ENCODE measurements at places on chromosomes 3 and 15.

DNA sequence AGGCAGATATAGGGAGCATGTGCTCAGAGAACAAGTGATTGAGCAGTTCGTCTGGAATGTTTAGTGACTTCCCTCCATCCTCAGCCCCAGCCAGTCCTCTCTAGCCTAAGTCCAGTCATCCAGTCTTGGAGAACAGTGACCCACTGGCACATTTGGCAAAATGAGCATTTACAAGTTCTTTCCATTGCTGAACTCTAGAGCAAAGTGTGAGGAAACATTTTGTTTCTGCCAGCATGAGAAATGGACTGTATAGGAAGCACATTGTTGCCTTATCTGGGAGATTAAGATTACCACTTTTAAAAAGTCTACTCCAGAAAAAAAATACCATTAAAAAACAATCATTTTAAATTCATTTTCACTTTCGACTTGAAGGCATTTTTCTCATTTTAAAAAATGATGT, 353.6 kb downstream of the SHQ1 start:
- DNase-seq: no peak

DNA sequence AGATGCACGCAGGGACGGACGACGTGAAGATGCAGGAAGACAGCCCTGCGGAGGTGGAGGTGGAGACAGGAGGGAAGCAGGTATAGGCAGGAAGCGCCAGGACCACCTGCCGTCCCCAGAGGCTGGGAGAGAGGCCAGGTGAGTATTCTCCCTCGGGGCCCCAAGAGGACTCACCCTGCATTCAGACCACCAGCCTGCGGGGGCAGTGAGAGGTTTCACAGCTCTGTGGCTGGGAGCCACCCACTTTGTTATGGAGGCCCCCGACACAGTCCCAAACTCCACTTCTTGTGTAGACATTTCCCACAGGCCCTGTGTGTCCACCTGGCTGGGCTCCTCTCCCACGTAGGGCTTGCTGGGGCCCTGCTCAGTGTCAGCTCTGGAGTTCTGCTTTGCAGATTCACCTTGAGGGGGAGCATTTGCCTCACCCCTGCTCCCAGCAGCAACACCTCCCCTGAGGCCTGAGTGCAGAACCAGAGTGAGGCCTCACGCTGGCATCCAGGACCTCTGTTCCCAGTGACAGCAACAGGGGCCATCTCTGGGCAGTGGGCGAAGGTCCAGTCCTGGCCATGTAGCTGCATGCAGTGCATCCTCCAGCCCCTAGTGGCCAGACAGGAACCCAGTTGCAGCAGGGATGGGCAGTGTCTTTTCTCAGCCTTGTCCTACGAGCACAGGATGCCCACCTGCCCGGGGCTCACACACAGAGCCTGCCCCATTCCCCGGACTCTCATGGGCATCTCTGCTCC, 119.4 kb upstream of the IQSEC1 start:
- DNase-seq: no peak

GRCh38 chr3:57688291-57688690, 4.6 kb downstream of the DENND6A start:
- DNase-seq: no peak

DNA sequence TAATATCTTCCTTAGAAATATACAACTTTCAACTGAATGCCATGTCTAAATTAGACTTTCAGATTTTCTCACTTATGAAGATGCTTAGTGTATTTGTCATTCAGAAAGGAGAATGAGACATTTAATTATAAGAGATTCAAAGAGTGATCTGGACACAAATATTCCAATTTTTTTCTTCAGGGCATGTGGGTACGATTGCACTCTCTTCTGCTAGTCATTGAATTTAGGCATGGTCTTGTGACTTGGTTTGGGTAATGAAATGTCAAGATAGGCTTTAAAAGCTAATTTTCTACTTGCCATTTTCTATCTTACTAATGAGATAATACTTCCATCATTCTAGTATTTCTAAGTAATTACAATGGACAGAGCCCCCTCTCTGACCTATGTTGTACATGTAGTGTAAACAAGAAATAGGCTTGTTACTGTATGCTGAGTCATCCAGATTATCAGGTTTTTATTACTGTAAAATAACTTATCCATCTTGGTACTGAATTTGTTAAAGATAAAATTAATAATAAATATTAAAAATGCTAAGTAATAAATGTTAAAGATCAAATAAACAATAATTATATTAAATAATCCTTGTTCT, 770.8 kb upstream of the BCHE start:
- DNase-seq: no peak

- no peak for DNase-seq
Measured at GRCh38 chr3:30770387-30770786, 124.1 kb downstream of the GADL1 start.

All from left renal pelvis (tissue), 4 donors.